ENCODE measurements at places on chromosomes 13 and 19. TPM values are rescaled to one million over a fixed set of nuclear protein-coding genes. Genes with fewer than 3 reads are reported as not detected.
A peak's percentile ranks its signal among the peaks of the same experiment; 100 is the strongest.

Gene TSSK6
- 3.1 TPM for total RNA-seq

- H3K27ac ChIP-seq: no peak overlapping the region
- DNase-seq: no peak
- no peak overlapping the region for H3K4me3 ChIP-seq
- no peaks in the 10 kb centered on the region for H3K27me3 ChIP-seq
Measured at GRCh38 chr13:19072543-19072942, 109.1 kb downstream of the TUBA3C start.

DNA sequence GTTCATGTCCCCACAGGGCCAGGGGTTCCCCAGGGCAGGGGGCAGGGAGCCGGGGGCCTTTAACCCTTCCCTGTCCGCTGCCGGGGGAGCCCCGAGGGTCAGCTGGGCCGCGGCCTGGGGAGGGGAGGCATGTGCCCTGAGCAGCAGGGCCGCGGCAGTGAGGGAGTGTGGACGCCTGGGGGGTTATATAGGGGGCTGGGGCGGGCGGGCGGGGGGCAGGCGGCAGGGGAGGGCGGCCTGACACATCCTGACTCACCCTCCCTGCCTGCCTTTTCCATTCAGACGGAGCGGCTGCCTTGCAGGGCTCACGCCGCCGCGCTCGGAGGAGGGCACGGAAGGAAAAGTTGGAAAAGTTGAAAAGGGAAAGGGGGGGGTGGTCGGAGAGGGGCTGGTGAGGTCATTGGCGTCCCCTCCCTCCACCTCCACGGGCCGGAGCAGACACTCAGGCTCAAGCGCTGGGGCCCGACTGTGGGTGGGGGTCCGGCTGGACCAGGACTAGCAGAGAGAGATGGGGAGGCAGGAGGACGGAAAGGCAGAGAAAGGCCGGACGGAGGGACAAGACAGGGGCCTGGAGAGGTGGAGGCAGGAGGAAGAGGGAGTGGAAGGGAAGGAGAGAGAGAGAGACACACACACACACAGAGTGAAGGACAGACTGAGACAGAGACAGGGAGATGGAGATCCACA lies at the start of gene IL11:
IL11 (minus strand) TSS at position 159 of the 684 bp plus-strand sequence; CDS start at position 6, 153 bp downstream.
- H3K4me3 ChIP-seq: peak within 1 kb of the TSS; percentile 75
- H3K36me3 ChIP-seq: no peaks in the 10 kb centered on the region
- peaks cover 69% of the 10 kb centered on the region for H3K27me3 ChIP-seq
- H3K27ac ChIP-seq: no peak within 1 kb of the TSS
- no peak for DNase-seq
- peaks cover 13% of the 10 kb centered on the region for H3K4me1 ChIP-seq

GRCh38 chr19:41926028-41926762 lies 2.1 kb downstream of the ERFL start:
- peaks cover 31% of the 10 kb centered on the region for H3K4me1 ChIP-seq
- H3K27ac ChIP-seq: no peak overlapping the region
- H3K4me3 ChIP-seq: no peak overlapping the region
- peaks cover 8% of the 10 kb centered on the region for H3K27me3 ChIP-seq
- H3K36me3 ChIP-seq: peaks cover 3% of the 10 kb centered on the region

Gene SUGP1
- total RNA-seq: 58.2 TPM

DNA sequence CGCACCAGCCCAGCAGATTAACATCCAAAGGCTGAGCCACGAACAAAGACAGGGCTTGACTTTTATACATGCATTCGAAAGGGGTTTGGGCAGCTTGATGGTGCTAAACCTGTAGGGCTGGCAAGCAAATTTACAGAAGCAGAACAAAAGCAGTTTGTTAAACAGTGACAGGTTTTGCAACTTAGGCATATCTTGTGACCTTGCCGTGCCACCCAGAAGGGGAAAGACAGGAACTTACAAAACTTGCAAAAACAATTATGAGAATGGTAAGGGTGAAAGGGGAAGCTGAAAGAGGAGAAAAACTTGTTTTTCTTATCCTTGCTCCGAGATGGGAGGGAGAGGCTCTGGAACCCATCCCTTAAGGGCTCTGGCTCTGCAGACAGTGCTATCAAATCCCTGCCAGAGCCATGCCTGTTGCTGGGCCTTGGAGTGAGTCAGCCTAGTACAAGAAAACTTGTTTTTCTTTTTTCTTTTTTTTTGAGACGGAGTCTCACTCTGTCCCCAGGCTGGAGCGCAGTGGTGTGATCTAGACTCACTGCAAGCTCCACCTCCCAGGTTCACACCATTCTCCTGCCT lies 1325.2 kb upstream of the PRR20A start:
- H3K4me1 ChIP-seq: no peaks in the 10 kb centered on the region
- DNase-seq: no peak
- H3K27ac ChIP-seq: no peak overlapping the region

DNA sequence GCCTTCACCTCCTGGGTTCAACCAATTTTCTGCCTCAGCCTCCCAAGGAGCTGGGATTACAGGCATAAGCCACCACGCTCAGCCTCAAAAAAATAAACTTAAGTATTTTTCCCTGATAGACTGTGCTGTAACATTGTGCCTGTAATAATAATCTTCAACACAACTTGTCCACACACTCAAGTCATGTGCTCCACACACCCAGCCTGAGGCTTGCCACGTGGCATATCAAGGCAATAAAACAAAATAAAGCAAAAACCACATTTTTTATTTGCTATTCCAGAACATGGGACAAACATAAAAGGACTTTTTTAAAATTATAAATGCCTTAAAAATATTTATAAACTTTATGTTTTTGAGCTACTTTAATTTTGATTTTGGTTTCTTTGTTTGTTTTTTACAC lies 115.8 kb downstream of the NALCN start:
- peaks cover 3% of the 10 kb centered on the region for H3K27me3 ChIP-seq
- no peaks in the 10 kb centered on the region for H3K36me3 ChIP-seq
- no peak overlapping the region for H3K27ac ChIP-seq

GRCh38 chr13:105278943-105279381 lies 1256.5 kb downstream of the EFNB2 start:
- no peak overlapping the region for H3K4me3 ChIP-seq
- H3K36me3 ChIP-seq: no peaks in the 10 kb centered on the region
- no peaks in the 10 kb centered on the region for H3K27me3 ChIP-seq
- no peak for DNase-seq
- no peak overlapping the region for H3K27ac ChIP-seq

Data from activated naive CD8-positive, alpha-beta T cell treated with anti-CD3 and anti-CD28 coated beads for 36 hours (primary cell).